ENCODE measurements at places on chromosomes 5 and 9. TPM values are rescaled to one million over a fixed set of nuclear protein-coding genes. Genes with fewer than 3 reads are reported as not detected.

Gene OSTF1
- polyA plus RNA-seq = 56.9 TPM

Gene IL4
- polyA plus RNA-seq = 0.35 TPM

Gene C5orf52
- not detected for polyA plus RNA-seq

Gene FPGS
- polyA plus RNA-seq = 44.3 TPM

Gene C9orf50
- polyA plus RNA-seq = 0.71 TPM

Gene LMAN2
- polyA plus RNA-seq = 104 TPM

Gene GFPT2
- polyA plus RNA-seq = 7.1 TPM

Gene RNF38
- 41.2 TPM for polyA plus RNA-seq

Gene FRRS1L
- polyA plus RNA-seq = 2.8 TPM

- DNase-seq = no peak
These were observed 20.9 kb upstream of the RFK start for GRCh38 chr9:76415154-76415553.

GRCh38 chr5:179311091-179311470 lies 34.2 kb downstream of the ADAMTS2 start:
- DNase-seq = no peak

GRCh38 chr5:128695791-128696530 lies 157.9 kb upstream of the FBN2 start:
- no peak for DNase-seq

DNA sequence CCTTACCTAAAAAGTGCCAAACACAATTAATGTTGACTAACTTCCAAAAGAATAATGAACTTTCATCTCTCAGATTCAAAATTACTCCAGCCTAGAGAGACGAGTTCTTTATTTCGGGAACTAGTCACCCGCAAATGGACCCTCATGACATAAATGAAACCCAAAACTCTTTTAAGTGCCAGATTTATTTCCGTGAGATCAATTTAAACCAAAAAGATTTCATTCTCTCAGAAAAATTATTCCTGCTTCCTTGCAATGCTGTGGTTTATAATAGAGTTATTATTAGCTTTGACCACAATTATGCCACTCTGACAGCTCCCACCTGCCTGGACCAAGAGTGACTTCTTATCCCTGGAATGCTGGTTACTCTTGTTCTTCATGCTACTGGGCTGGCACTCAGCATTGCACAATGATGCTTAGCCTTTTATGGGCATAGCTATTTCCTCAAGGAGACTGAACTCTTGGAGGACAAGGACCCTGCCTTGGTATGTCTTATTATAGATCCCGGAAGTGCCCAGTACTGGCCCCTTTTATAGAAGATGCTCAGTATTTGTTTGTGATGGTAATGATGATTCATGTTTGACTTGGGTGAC lies 183.5 kb downstream of the SNX18 start:
- no peak for DNase-seq

DNA sequence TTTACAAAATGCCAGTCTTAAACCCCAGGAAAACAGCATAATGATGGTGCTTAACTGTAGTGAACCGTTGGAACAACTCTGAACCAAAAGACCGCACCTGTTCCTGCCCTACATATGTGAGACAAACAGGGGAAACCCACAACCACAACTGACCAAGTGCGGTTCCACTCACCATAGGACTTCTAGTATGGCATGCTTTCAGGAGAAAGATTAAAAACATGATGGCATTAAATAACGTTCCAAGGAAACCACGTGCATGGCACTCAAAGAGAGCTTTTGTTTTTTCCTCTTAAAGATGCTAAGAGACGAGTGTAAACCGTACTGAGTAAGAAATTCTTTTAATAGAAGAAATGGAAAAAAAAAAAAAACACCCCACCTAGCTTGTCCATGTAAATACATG lies 119.8 kb downstream of the SSBP2 start:
- DNase-seq = no peak

DNA sequence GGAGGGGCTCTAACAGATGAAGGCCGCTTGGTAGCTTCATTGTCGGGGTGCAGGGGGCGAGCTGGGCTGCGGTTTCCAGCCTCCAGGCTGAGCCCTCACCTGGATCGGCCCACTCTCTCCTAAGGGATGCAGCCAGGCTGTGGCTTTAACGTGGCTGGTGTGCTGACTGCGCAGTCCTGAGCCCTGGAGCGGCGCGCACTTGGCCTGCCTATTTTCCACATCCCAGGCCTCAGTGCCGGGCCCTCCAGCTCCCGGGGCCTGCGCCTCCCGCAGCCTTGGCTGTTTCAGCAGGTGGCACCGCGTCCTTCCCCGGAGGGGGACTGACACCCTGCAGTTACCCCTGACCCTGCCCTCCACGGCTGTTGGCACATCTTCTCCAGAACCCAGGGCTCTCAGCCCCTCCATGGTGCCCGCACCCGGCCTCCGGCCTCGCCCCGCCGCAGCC lies 1.4 kb downstream of the RNU6ATAC start:
- no peak for DNase-seq

DNA sequence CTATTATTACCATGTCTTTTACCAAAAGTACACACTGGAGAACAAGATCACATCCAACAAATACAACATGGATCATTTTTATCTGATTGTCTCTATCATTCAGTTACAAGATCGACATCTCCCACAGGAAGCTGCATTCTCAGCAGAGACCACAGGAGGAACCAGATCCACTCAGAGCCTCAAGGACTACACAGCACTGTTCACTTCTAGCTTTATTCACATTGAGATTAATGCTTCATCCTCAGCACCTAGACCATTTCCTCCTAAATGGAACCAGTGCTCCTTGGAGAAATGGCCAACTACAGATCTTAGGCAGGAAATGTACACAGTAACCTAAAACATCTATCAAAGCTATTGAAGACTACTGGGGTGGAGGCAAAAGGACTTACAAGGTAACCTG lies 13.3 kb upstream of the C5orf15 start:
- no peak for DNase-seq

DNA sequence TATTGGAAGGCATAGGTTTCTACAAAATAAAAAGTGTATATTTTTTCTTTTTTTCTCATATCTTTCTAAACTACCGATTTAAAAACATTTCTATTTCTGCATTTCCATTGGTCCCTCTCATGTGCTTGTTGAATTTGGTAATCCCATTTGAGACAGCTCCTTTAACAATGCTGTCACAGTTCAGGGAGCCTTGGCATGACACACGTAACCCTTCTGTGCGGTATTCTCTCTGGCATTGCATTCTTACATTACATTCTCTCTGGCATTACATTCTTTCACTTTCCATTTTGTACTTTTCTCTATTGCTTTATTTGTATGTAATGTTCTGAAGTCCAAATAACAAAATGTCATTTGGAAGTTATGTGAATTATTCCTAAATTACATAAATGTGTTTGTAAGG lies 150.7 kb upstream of the RASGRF2 start:
- DNase-seq = no peak

GRCh38 chr5:135466178-135467050 lies 14.3 kb upstream of the TIFAB start:
- peak; percentile 68 for DNase-seq

DNA sequence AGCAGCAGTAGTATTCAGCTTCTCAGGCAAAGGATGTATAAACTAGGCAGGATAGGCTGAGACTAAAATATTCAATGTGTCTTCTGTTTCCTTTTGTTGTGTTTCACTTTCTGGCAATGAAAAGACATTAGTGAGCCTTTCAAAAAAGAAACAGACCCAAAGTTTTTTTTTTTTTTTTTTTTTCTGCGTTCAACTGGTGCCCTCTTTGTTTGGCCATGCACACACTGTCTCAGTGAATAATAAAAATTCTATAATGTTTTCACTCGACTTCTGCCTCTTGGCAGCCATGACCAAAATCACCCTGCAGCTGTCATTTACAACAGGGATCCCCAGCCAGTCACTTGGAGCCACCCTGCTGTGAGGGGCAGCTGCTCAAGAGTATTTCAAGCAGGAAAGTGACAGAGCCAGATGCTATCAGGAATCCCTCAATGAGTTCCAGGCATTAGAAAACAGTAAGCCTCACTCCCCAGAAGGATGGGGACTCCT lies 44.0 kb upstream of the MAN2A1 start:
- peak; percentile 21 for DNase-seq

- DNase-seq = no peak
These were observed 27.4 kb upstream of the TXN start for GRCh38 chr9:110283751-110284150.

DNA sequence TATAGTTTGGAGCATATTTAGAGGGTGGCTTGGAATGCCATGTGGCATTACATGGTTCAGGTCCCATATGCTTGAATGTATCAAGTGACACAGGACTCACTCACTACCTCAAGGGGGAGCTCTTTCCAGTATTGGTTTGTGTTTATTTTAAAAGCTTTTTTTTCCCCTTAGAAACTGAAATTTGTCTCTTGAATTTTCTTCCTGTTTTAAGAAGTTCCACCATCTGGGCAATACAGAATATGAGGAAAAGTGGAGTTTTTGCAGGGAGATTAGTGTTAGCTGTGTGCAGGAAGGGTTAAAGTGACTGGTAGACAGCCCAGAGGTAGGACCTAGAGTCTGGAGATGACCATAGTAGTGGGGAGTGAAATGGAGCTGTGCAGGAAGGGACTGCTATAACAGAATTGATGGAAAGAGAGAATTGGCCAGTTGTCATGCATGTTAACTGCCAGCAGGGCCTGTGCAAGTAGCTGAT lies 36.6 kb downstream of the CTNNA1 start:
- DNase-seq = no peak
